ENCODE measurements at places on chromosomes 5 and 9.

DNA sequence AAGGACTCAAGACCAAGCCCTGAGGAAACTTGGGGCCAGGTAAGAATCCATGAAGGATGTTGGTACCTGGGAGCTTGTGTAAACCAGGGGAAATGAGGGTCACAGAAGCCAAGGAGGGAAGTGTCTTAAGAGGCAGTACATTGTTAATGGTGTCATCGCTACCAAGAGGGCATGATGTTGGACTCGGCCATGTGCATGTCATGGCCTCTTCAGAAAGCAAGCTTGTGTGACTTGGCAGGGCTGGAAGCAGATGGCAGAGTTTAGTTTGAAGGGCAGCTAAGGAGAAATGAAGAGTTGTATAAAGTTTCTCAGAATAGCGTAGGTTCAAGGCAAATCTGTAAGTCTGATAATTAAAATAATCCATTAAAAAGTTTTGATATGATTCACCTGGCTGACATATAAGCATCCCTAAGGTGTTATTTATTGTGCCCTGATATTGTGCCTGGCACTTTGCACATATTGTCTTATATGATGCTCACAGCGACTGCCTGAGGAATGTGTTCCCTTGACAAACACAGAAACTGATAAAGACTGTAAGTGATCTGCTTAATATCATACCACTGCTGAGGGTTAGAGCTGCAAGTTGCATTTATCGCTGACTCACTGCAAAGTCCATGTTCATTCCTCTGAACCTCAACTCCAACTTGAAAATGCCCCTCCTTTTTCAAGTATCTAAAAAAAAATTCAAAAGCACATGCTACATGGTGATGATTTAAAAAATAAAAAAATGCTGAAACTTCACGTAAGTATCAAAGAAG is 81.3 kb upstream of the PTPN3 start:
- no peak for DNase-seq

DNA sequence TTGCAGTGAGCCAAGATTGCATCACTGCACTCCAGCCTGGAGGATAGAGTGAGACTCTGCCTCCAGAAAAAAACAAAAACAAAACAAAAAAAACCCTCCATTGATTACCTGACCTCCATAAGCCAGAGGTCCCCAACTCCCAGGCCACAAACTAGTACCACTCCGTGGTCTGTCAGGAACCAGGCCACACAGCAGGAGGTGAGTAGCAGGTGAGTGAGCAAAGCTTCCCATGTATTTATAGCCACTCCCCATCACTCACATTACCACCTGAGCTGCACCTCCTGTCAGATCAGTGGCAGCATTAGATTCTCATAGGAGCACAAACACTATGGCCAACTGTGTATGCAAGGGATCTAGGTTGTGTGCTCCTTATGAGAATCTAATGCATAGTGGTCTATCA is 13.7 kb upstream of the BTF3 start:
- DNase-seq, result no peak

DNA sequence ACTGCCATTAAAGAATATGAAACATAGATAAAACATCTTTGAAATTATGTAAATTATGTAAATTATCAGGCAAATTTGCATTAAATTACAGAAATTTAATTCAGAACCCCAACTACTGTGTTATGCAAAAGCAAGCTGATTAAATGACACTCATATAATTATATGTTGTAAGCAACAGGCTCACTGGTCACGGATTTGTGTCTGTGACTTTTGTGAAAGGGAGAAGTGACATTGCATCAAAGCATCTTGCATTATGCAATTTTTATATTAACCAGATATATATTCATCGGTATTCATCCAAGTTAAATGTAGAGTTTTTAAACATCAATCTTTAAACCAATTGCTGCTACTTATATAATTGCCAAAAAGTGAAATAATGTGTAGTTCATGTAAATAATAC is 13.0 kb upstream of the GLIPR2 start:
- no peak for DNase-seq

- no peak for DNase-seq
These were observed 328 bp downstream of the CAMSAP1 start for GRCh38 chr9:135907006-135907430.

DNA sequence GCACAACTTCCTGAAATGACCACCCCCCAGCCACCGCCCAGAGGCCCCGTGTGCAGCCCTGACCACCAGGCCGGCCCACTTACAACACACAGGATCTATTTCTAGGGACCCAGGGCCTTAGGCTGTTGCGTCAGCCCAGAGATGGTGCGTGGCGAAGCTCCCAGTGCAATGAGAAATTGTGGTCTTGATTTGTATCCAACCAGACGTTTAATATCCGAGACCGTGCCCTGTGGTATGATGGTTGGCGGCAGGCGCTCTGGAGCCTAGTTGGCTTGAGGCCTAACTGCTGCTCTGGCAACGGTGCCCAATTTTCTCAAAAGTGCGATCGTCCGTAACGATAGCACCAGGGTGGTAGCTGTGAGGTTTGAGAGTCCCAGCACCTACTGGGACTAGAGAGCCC is 32.6 kb upstream of the SLC6A19 start:
- no peak for DNase-seq

GRCh38 chr5:1703352-1704050 is 96.1 kb downstream of the MRPL36 start:
- no peak for DNase-seq

GRCh38 chr9:9892217-9892616 is 720.6 kb downstream of the PTPRD start:
- DNase-seq, result no peak

- no peak for DNase-seq
These were observed 21.8 kb downstream of the MCTP1 start for GRCh38 chr5:95262933-95263660.

- no peak for DNase-seq
These were observed 179.2 kb downstream of the MACROH2A1 start for GRCh38 chr5:135219868-135220267.

DNA sequence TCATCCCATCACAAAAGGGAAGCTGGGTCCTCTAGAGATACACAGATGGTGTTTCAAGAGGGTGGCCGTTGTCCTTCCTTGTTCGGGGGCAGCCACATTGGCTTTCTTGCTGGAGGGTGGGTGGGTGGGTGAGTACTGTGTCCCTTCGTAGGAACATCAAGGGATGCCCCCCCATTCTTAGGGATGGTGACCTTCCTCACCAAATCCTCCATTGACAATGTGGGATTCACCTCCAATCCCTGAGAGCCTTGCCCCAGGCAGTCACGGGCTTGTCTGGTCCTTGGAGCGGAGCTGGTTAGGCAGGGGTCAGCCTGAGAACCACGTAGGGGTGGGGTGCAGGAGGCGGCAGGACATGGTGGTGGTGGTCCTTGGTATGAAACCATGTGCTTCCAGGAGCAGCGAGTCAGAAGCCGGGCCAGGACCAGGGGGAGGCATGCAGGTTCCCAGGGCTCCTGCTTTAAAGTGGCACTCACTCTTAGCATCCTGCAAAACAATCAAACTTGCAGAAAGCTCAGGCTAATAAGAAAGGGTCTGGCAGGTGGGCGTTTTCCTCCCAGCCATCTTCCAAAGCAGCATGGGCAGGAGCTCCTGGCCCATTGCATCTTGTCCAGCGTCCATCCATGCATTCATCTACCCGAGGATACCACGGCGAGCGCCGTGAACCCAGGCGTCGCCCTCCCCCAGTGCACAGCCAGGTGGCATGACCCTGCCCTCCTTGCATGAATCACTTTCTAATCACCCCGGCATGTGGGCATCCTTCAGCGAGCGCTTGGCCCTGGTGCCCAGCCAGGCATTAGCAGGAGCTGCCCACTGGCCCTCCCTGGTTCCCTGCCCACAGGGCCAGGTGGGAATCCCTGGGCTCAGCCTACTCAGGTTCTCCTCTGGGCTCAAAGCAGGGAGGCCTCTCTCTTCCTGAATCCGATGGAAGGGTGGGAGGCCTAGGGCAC is 76.4 kb downstream of the NTNG2 start:
- DNase-seq, result no peak

GRCh38 chr9:105064248-105065097 is 136.5 kb upstream of the ABCA1 start:
- DNase-seq, result peak; percentile 93

DNA sequence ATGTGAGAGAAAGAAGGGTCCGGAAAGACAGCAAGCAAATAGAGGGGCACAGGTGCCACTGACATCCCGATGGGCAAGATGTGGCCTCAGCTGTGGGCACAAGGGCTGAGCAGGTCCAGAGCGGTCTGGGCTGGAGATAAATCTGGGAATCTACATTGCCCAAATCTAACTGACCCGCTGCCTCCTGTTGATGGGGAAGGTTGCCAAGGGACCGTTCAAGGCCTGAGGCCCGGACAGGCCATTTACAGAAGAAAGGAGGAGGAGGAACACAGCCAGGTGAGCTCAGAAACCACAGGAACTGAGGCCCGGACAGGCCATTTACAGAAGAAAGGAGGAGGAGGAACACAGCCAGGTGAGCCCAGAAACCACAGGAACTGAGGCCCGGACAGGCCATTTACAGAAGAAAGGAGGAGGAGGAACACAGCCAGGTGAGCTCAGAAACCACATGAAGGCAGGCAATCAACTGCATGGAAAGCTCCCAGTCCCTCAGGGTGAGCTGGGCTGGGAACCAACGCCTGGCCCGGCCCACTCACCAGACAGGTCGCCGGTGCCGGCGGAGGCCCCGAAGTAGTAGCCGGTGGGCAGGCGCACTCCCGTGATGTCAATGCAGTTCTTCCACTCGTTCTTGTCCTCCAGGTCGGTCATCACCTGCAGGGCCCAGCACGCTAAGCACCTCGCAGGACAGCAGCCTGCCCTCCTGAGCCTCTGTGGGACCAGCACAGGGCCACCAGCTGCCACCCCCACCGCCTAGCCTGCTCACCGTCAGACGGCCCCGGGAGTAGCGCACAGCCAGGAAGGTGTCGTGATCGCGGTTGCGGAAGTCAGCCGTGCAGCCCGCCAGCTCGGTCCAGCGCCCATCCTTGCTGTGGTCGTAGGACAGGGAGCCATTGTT is 14.6 kb downstream of the LMAN2 start:
- no peak for DNase-seq

GRCh38 chr9:16202221-16202620 is 649.4 kb downstream of the CCDC171 start:
- DNase-seq, result no peak

DNA sequence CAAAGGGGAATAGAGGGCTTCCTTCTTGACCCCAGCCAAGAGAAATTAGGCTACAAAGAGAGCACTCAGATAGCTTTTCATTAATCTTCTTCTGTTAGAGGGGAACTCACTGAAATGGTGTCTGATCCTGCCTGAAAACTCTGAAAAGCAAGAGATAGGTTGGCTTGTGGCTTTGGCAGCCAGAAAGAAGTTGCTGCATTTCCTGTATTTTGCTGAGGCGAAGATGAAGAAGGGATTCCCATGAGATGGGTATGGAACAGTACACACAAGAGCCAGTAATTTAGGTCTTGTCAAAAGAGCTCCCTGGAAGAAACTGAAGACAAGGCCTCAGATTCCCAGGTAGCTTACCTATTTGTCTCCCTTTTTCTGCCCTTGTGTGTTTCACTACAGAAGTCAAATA is 120.9 kb upstream of the TARS1 start:
- DNase-seq, result no peak

GRCh38 chr5:80230269-80230992 is 25.4 kb downstream of the SERINC5 start:
- DNase-seq, result no peak

GRCh38 chr5:65262096-65262495 is 219.6 kb downstream of the ADAMTS6 start:
- DNase-seq, result no peak

GRCh38 chr9:137195525-137196220 is 4.9 kb downstream of the TPRN start:
- DNase-seq, result peak; percentile 100

DNA sequence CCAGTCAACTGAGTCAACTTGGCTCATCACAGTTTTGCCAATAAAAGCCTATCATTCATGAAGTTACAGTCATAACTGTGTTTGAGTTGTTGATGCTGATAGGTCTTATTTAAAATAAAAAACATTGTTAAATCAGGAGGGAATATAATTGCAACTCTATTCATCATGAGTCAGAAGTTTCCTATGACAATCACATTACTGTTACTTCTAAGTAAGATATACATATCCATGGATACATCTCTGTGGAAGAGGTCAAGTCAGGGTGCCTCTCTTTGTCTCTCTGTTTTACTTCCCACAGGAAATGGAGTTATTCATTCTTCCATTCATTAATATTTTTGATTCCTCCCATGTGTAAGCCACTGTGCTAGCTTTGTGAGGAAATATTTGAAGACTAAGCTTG is 2015.4 kb upstream of the WWC1 start:
- DNase-seq, result no peak

DNA sequence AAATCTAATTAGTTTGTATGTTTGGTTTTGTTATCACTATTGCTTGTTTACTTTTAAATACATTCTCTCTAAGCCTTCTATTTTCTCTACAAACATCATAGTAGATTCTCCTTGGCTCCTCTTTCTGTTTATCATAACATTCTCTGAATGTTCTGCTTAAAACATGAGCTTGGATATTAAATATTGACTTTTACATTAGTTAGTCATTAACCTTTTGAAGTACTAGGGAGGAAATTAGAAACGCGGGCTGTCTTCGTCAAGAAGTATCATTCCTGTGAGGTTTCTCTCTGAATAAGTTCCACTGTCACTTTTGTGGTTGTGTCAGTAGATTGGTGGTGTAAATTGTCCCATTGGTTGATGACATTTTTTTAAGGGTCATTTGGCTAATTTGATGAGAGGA is 821.5 kb downstream of the EFNA5 start:
- DNase-seq, result no peak

DNA sequence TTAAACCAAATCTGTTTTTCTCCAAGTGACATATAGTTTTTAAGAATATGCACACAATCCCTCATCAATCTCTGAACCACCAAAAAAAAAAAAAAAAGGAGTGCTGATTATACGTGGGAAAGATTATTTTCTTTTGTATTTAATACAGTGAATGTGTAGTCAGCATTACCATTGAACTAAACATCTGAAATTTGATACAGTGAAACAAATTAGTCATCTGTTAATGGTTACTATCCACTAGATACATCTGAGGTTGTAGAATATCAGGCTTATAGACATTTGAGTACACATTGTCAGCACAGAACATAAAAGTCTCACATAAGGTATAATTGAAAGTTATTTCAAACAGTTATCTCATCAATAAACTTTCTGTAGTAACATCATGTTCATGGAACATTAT is 87.0 kb downstream of the SLF1 start:
- peak; percentile 18 for DNase-seq

GRCh38 chr5:93926831-93927620 is 185.6 kb upstream of the POU5F2 start:
- DNase-seq, result no peak

GRCh38 chr5:150180241-150181026 is 9.4 kb upstream of the SLC6A7 start:
- DNase-seq, result no peak

- no peak for DNase-seq
These were observed 634.0 kb downstream of the MAT2B start for GRCh38 chr5:164139423-164139822.

- DNase-seq, result peak; percentile 98
These were observed 92.3 kb downstream of the GAS1 start for GRCh38 chr9:86854898-86855523.
